ENCODE measurements at places on chromosomes 5 and 9.

- DNase-seq, result no peak
These were observed 15.8 kb upstream of the CACFD1 start for GRCh38 chr9:133443982-133444381.

- DNase-seq, result no peak
These were observed 20.7 kb downstream of the CWC27 start for GRCh38 chr5:64789457-64789856.

- peak; percentile 23 for DNase-seq
These were observed 6.4 kb upstream of the AGPAT2 start for GRCh38 chr9:136693490-136694162.

GRCh38 chr5:96026406-96027041 lies 64.9 kb upstream of the ELL2 start:
- DNase-seq, result no peak
